GM23338 (cell line): ENCODE measurements at places on chromosomes 13 and 19. TPM values are rescaled to one million over a fixed set of nuclear protein-coding genes. Genes with fewer than 3 reads are reported as not detected.
A peak's percentile ranks its signal among the peaks of the same experiment; 100 is the strongest.

The ZNF480 gene
- 34.1 and 39.4 TPM in 2 replicates for total RNA-seq

The CCDC122 gene
- total RNA-seq, result 7.4 and 7.5 TPM in 2 replicates

GRCh38 chr13:107441279-107441678 lies 774.1 kb downstream of the LIG4 start:
- no peak overlapping the region for H3K4me3 ChIP-seq
- DNase-seq, result no peak
- no peaks in the 10 kb centered on the region for H3K27me3 ChIP-seq
- H3K27ac ChIP-seq, result no peak overlapping the region

DNA sequence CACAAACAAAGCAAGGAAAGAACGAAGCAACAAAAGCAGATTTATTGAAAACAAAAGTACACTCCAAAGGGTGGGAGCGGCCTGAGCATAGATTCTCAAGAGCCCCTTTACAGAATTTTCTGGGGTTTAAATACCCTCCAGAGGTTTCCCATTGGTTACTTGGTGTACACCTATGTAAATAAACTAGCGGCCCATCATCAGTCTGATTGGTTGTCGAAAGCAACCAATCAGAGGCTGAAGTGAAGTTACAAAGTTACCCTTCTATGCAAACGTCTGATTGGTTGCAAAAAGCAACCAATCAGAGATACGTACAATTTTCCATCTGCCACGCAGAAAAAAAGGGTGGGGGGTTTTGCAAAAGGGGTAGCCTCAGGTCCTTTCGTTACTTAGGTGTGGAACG lies 96.3 kb upstream of the UBAC2 start:
- H3K27me3 ChIP-seq, result no peaks in the 10 kb centered on the region
- no peak overlapping the region for H3K27ac ChIP-seq
- peaks cover 3% of the 10 kb centered on the region for H3K4me1 ChIP-seq
- no peak overlapping the region for H3K4me3 ChIP-seq
- DNase-seq, result no peak

- H3K36me3 ChIP-seq, result no peaks in the 10 kb centered on the region
- H3K27me3 ChIP-seq, result no peaks in the 10 kb centered on the region
- H3K27ac ChIP-seq, result 0 out of 2 replicates have a peak overlapping the region, but pooled peaks have one; percentile 80
Observed at GRCh38 chr13:29849071-29849631, 1.3 kb downstream of the UBL3 start.
